ENCODE measurements at places on chromosomes 12 and 14.

DNA sequence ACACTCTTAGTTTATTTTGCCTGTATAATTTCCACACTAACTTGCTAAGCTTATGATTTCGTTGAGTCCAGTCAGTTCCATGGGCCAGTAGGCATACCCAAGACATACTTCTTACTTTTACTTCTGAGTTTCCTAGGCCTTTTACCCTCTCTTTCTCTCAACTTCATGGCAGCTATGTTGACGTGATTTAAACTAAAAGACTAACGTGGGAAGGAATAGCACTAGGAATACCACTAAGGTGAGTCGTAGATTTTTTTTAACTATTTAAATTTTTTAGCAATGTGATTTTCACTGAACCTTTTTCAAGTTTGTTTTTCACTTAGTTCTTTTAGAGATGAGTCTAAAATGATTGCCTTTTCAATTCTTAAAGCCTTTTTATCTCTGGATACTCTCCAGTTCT is 793.5 kb upstream of the NOVA1 start:
- DNase-seq = no peak

GRCh38 chr12:99769396-99769980 is 121.9 kb downstream of the GARIN6 start:
- no peak for DNase-seq

DNA sequence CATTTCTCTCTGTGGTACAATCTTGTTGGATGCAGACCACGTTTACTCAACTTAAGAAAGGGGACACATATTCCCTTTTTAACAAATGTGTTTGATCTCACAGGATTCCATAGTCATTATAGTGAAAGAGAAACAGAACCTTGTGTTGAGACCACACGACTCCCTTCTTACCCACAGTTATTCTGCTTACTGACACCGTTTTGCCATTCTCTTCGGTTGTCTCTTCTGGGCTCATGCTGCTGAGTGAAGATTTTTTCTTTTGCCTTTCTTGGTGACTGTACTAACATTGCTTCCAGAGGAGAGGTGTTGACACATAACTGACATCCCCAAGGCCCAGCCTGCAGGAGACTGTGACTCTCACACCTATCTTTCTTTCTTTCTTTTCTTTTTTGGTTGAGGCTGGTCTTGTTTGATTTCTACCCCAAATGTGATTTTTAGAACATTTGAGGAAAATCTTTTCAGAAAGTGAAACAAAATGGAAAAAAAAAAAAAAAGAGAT is 61.2 kb upstream of the OTOGL start:
- no peak for DNase-seq

- DNase-seq = no peak
These were observed 11.3 kb upstream of the ERP27 start for GRCh38 chr12:14949631-14950030.

GRCh38 chr12:46198913-46199312 is 69.9 kb downstream of the SLC38A1 start:
- no peak for DNase-seq

- DNase-seq = no peak
These were observed 7.0 kb downstream of the ITGB7 start for GRCh38 chr12:53200107-53200457.

DNA sequence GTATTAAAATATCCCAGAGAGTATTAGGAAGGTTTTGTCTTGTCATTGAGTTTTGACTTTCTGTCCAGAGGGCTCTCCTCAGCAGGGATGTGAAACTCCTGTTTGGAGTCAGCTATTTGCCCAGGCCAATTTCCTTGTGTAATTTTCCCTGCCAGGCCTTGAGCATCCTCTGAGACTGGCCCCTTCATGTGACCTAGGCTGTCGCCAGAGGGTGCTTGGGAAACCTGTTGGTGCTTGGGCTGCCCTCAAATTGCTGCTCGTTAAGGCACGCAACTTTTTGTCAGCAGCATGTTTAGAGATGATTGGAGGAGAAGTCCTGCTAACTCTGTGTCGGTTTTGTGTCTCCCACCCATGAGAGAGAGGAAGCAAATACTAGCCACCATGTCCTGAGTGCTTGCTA is 39.1 kb downstream of the IQSEC3 start:
- DNase-seq = no peak

GRCh38 chr14:93804654-93805053 is 16.4 kb upstream of the PRIMA1 start:
- no peak for DNase-seq

- no peak for DNase-seq
These were observed 376 bp downstream of the INSM2 start for GRCh38 chr14:35534208-35534872.

GRCh38 chr14:74083784-74084276 is 423 bp downstream of the ALDH6A1 start:
- no peak for DNase-seq
